ENCODE measurements at places on chromosomes 5 and 9.

DNA sequence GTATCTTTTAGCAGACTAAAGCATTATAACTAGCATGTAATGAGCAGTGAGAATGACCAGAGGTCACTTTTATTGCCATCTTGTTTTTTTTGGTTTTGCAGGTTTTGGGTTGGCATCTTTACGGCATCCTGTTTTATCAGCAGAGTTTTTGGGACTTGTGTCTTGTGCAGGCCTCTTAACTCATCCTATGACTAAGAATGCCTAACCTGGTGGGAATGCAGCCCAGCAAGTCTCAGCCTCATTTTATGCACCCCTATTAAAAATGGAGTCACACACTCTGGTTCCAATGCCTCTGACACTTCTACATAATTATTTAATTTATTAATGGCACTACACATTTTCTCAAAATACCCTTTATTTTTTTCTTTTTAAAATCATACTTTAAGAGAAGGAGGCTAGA lies 726.5 kb upstream of the RIOK2 start:
- DNase-seq: no peak

GRCh38 chr9:8254541-8254940 lies 455.0 kb upstream of the DMAC1 start:
- DNase-seq: no peak

GRCh38 chr5:90640484-90641059 lies 82.0 kb downstream of the ADGRV1 start:
- DNase-seq: no peak

- DNase-seq: no peak
Observed at GRCh38 chr5:68680366-68680765, 413.4 kb upstream of the SLC30A5 start.

GRCh38 chr9:134441227-134442084 lies 115.2 kb downstream of the RXRA start:
- no peak for DNase-seq

Data from activated T-cell treated with anti-CD3 and anti-CD28 coated beads for 48 hours (primary cell).